ENCODE measurements at places on chromosomes 2 and 18.

- no peak for DNase-seq
These were observed 345.4 kb downstream of the ARHGAP15 start for GRCh38 chr2:143474586-143474985.

GRCh38 chr2:207110715-207111114, 55.0 kb downstream of the KLF7 start:
- DNase-seq, result no peak

DNA sequence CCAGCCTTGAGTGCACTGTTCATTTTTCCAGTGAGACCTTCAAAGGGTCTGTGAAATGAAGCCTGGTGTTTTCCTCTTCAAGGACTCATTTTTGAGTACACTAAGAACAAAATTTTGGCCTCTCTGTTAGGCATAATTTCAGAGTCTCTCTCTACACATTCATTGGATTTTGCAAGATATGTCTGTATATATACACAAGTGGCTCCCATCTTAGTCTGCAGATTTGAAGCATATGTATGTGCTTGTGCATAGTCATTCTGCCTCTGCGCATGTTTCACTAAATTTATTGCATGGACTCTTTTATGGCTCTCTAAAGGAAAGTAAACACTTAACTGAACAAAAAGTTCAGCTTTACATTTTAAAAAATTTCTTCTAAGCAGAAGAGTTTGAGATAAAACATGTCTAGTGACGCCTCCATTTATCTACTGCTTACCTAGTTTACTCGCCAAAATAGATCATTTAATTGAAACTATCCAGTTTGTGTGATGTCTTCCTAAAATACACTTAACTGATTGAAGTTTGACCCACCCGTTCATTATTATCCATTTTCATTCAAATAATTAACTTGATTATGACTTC, 145.9 kb downstream of the FMNL2 start:
- DNase-seq, result no peak

GRCh38 chr2:240921995-240922244, 15.8 kb downstream of the CROCC2 start:
- no peak for DNase-seq

GRCh38 chr2:88692187-88692586, 714 bp downstream of the RPIA start:
- DNase-seq, result peak; percentile 42

- DNase-seq, result no peak
These were observed 698.0 kb downstream of the TDRD15 start for GRCh38 chr2:21821672-21822227.

- no peak for DNase-seq
These were observed 187.5 kb upstream of the ACVR2A start for GRCh38 chr2:147657086-147658000.

DNA sequence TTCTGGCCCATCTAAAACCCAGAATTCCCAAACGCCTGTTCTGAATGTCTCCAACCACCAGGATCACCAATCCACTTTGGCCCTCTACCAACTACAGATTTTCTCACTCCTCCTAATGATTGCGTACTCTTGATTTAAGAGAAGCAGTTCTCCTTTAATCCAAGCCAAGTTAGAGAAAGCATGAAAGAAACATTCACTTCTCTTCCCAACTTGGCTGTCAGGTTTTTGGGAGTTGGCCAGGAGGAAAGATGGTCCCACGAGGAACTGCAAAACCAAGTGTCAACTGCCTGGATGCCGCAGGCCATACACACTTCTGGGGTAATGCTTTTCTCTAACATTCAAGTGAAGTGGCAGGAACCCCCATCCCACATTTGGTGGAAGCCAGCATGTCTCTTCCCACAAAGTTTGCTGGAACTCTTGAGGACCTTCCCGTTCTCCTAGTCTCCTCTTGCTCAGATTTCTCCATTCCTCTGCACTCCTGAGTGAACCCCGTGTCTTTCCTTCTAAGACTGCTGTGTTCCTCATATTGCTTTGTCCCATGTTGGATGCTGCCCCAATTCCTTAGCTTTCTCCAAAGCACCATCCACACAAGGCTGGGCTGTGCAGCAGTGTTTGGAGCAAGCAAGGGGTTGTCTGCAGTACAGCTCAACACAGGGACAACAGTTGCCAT, 138.5 kb upstream of the LGALSL start:
- no peak for DNase-seq

GRCh38 chr2:239532859-239533258, 132.0 kb upstream of the HDAC4 start:
- no peak for DNase-seq

- no peak for DNase-seq
These were observed 77.9 kb downstream of the MCFD2 start for GRCh38 chr2:46837704-46838103.

- no peak for DNase-seq
These were observed 177.1 kb upstream of the HDAC4 start for GRCh38 chr2:239577935-239578334.

DNA sequence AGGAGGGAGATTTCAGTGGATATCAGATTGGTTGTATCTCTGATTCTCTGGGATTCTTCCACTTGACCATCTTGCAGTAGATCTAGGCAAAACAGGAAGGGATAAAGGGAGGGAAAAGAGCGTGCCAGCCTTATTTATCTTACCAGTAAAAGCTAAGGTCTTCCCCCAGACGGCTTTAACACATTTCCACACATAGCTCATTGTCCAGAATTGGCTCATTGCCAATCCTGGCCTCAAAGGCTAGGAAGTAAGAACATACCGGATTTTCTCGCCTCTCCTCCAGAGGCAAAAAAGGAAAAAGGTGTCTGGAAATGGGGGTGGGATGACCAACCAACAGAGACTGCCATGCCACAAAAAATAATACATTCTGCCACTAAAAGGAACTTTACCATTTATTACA, 411.6 kb upstream of the NRP2 start:
- no peak for DNase-seq

- DNase-seq, result peak; percentile 43
These were observed 392.4 kb downstream of the TNS1 start for GRCh38 chr2:217610401-217610814.

GRCh38 chr2:147171941-147172340, 672.9 kb upstream of the ACVR2A start:
- DNase-seq, result no peak

- peak; percentile 39 for DNase-seq
These were observed 3.5 kb upstream of the IGFBP5 start for GRCh38 chr2:216698895-216699294.

- DNase-seq, result no peak
These were observed 1545.5 kb downstream of the SUCLG1 start for GRCh38 chr2:82913566-82913965.

DNA sequence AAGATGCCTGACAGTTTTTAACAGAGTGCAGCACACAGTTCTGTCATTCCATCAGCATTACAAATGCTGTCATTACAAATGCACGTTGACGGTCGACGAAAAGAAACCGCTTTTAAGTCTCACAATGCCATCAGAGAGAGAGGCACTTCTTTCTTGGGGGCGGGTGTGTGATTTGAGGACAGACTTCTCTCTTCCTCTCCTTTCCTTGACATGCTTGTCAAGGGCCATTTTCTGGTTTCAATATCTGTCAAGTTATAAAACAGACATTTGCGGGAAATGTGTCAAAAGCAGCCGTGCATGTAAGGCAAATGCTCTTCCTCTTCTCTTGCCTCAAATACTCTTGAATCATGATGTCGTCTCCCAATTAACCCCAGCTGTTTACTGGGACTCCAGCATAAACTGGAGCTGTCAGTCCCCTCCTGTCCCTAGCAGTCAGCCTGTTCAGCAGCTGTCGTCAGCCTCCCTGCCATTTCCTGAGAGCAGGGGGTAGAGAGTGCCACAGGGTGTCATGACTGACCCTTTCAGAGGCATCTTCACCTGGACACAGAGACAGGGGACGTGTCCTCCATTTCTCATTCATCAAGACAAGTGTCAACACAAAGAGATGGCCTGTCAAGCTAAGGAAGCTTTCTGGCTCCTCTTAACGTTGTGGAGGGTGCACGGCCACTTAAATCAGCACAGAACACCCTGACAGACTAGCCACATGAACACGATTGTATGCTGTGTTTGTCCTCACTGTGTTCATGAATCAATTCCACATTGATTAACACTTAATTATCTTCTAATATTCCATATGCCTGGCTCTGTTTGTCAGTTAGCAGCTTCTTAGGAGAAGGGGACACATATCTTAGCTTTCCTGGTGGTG, 305.4 kb upstream of the RAB6C start:
- DNase-seq, result no peak

DNA sequence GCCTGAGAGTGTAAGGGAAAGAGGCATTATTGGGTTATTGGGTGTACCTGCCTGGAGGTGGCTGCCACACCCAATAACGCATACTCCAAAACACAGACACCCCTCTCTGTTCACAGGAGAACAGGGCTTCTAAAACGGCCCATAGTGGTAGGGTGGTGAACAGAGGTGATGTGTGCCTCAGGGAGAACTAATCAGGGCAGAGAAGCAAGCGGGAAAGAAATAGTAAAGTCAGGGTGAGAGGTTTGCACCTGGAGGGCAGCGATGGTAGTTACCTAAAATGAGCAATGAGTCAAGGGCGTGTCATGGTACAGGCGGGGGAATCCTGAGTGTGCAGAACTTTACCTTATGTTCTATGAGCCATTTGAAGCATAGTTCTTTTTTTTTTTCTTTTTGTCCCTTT, 21.6 kb upstream of the VPS4B start:
- DNase-seq, result no peak

GRCh38 chr18:57764995-57765394, 38.1 kb downstream of the ATP8B1 start:
- DNase-seq, result no peak

GRCh38 chr18:41618147-41618546, 336.9 kb upstream of the PIK3C3 start:
- DNase-seq, result peak; percentile 10

All from activated CD4-positive, alpha-beta T cell treated with anti-CD3 and anti-CD28 coated beads, Interleukin-2, amount 50 U/mL, for 16 hours (primary cell).